ENCODE measurements at places on chromosomes 6 and 20. TPM values are rescaled to one million over a fixed set of nuclear protein-coding genes. Genes with fewer than 3 reads are reported as not detected.

PARD6B gene
- 4.7 TPM for total RNA-seq

RFX6 gene
- total RNA-seq, result not detected

RNF39 gene
- not detected for total RNA-seq

OR2B2 gene
- not detected for total RNA-seq

TRIM40 gene
- not detected for total RNA-seq

IMPG1 gene
- not detected for total RNA-seq

SYTL3 gene
- total RNA-seq, result 11.7 TPM

RAET1E gene
- total RNA-seq, result 0.48 TPM

AP5S1 gene
- 11.0 TPM for total RNA-seq

PDYN gene
- not detected for total RNA-seq

HCRTR2 gene
- total RNA-seq, result not detected

PRR18 gene
- not detected for total RNA-seq

DNA sequence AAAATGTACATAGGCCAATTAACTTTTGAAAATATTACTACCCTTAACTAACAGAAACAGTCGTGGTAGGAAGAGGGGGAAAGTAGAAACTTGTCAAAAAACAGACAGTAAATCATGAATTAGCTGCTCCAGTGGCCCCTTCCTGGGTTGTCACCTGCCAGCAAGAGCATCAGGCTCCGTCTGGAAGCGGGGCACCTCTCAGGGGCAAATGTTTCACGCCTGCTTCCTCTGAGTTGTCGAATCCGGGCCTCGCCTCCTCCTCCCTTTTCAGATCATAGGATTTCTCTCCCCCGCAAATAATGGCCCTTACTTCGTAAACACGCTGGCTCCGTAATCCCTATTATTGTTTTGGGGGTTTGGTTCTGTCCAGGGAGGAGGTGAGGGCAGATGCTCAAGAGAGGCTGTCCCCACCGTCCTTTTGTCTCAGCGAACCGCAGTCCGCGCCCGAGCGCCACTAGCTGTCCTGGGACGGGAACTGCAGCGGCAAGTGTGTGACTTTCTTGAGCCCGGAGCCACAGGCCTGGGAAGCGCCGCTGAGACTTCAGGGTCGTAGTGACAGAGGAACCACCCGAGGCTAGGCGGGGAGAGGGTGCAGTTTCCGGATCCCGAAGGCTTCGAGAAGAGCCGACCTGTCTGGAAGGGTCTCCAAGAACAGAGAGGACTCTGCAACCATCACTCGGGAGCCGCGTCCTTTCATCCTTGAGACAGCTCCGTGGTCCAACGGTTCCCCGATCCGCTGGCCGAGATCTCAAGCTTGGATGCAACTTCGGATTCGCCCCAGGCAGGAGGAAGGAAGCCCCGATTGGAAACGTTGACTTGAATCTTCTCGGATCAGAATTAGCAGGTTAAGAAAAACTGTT is 214.5 kb upstream of the ZNF184 start:
- DNase-seq, result peak; percentile 68

- no peak for DNase-seq
Measured at GRCh38 chr6:2055911-2056310, 189.5 kb downstream of the GMDS start.

GRCh38 chr6:56231827-56232226 is 15.6 kb downstream of the COL21A1 start:
- no peak for DNase-seq

DNA sequence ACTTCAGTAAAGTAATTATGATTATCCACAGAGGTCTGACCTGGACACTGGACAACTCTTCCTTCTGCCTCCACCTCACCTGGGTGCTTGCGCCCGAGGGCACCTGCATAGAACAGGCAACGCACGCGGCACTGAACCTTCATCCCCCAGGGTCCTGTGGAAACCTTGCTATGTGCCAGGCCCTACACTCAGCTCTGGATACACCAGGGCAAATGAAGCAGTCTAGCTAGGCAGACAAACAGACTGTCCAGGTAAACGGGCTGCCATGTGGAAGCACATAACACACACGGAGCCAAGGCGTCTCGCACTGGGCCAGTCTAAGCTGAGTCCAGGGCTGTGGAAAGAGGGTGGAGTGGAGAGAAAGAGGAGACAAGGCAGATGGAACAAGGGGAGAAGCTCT is 109.3 kb upstream of the AFDN start:
- DNase-seq, result no peak

GRCh38 chr6:15358579-15359327 is 112.9 kb downstream of the JARID2 start:
- no peak for DNase-seq

GRCh38 chr20:4632876-4633275 is 88.8 kb upstream of the PRND start:
- no peak for DNase-seq

DNA sequence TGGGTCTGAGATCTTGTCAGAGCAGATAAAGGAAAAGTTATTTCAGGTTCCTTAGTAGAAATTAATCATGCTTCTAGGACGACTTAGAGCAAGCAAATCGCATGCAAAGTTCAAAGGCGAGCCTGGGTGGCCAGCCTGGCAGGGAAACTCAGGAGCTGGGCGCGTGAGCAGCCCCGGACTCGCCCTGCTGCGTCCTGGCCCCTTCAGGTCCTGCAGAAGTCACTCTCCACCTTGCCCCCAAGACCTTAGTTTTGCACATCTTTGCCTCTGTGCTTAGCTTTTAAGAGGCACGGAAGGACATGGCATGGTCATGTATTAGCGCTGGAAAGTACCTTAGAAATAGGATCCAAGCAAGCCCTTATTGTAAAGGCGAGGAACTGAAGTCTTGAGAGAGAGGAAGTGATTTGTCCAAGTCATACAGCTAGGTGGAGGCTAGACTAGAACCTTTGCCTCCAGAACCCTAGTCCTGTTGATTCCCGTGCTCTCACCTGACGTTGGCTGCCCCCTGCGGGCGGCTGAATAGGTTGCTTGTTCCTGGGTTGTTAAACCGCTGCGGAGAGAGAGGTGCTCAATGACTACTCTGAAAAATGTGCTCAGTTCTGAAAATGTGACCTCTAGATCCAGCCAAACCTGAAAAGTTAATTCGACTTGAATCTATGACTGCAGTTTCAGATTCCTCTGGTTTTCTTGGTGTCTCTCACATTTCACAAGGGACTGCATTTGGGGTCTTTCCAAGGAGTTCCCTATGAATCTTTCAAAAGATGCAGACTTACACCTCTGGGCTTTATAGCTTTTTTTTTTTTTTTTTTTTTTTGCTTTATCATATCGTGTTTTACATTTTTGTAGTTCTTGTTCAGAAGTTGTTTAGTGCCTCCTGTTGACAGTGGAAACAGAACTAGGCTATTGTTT is 2.7 kb downstream of the MYB start:
- peak; percentile 57 for DNase-seq

DNA sequence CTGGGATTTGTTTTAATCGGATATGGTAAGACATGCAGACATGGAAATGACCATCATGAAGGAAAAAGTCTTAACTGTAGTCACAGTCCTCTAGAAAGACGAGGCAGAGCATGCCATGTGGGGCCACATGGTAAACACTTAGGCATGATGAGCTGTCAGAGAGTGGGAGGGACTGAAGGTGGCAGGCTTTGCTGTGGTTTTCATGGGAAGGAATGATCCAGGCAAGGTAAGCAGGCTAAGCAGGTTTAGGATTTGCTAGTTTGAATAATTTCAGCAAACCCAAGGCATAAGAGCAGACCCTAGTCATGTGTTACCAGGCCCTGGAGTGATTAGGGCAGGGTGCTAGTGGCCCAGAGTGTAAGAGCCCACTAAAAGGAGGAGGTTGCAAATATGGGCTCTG is 47.2 kb upstream of the STMND1 start:
- DNase-seq, result no peak

DNA sequence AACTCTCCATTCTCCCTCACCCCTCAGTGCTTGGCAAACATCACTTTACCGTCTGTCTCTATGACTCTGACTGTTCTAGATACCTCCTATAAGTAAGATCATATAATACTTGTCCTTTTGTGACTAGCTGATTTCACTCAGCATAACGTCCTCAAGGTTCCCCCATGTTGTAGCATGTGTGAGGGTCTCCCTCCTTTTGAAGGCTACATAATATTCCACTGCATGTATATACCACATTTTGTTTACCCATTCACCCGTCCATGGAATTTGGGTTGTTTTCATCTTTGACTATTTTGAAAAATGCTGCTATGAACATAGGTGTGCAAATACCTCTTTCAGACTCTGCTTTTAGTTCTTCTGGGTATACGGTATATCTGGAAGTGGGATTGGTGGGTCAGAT is 28.3 kb downstream of the CTCFL start:
- no peak for DNase-seq

DNA sequence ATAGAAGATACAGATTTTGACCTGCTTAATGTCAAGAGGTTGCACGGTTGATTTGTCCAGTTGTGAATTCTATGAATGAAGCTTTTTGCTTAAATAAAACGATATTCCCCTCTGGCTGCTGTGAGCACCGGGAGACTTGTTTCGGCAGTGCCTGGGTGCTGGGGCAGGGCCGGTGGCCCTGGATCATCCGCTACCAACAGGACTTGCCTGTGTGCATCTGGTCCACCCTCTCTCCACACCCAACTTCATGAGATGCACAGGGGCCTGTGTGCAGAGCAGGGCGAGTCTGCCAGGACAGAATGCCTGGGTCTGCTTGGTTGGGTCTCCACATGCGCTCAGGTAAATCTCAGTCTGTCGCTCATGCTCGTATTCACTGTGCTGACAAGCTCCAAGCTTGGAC is 65.5 kb downstream of the TSHZ2 start:
- DNase-seq, result no peak

- DNase-seq, result peak; percentile 78
Measured at GRCh38 chr6:36906539-36907325, 21.0 kb downstream of the C6orf89 start.

- peak; percentile 75 for DNase-seq
Measured at GRCh38 chr6:166202321-166202733, 34.7 kb upstream of the TBXT start.

DNA sequence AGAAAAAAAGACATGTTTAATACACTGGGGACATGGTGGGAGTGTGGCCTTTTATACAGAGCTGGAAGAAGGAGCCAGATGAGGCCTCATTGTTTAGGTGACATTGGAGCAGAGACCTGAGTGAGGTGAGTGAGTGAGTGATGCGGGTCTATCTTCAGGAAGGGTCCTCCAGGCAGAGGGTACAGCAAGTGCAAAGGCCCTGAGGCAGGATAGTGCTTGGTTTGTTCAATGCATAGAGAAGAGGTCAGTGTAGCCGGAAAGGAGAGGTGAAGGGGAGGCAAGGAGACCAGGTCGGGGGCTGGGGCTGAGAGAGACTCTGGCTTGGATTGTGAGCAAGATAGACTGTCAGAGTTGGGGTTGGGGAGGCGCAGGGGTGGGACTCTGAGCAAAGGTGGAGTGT is 23.6 kb downstream of the KCNG1 start:
- DNase-seq, result no peak

GRCh38 chr6:35283361-35283760 is 14.3 kb upstream of the DEF6 start:
- DNase-seq, result no peak

- no peak for DNase-seq
Measured at GRCh38 chr6:14501914-14502313, 384.3 kb downstream of the CD83 start.

- no peak for DNase-seq
Measured at GRCh38 chr6:142307963-142308748, 6.3 kb downstream of the ADGRG6 start.

DNA sequence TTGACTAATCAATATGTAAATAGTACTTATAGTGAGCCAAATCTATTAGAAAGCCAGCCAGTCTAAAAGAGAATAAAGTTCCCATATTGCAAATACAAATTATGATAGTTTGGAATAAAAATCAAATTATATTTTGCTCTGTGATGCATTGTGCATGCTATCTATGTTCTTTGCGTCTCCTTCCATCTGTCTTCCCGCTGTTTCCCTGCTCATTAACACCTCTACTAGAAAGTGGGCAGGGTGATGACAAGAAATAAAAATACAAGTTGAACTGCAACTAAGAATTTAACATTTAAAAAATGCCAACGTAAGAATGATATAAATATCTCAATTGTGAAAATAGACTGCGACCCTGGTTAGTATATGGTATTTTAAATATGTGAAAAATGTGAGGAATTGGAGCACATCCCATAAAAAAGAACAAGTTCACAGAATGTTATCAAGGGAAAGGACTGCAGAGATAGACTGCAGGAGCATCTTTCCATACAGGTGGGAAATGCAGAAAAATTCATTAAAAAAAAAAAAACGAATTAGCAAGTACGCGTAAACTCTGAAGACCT is 157.6 kb upstream of the PDE7B start:
- DNase-seq, result no peak

DNA sequence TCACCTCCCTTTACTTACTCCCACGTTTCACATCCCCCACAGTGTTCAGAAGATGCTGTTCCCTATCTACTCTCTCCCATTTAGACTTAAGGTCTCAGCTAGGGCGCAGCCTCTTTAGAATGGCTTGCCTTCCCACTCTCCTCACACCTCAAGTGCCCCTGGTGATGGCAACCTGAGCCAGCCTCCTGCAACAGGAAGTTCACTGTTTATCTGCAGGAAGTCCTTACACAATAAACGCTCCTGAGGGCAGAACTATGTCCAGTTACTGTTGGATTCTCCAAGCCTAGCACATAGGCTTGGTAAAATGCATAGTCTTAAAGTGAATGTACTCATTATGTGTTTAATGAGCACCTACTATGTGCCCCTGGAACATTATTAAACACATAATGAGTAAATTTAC is 21.9 kb upstream of the RAB22A start:
- no peak for DNase-seq

- DNase-seq, result no peak
Measured at GRCh38 chr6:22926790-22927354, 357.5 kb downstream of the HDGFL1 start.

GRCh38 chr6:35484921-35485392 is 11.9 kb downstream of the TEAD3 start:
- peak; percentile 29 for DNase-seq

- DNase-seq, result peak; percentile 50
Measured at GRCh38 chr6:41527721-41528408, 18.3 kb upstream of the FOXP4 start.

DNA sequence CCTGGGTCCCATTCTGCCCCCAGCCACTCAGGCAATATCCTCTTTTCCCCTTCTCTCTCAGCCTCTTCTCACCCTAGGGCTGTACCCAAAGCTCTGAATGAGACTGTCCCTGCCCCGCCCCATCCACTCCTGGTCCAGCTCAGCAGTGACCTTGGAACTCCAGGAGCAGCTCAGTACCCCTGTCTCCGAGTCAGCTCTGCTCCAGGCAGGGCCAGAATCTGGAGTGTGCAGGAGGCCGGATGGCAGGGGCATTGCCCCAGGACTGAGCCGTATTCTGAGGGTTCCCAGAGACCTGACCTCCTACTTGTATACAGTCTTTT is 2.0 kb upstream of the RAET1G start:
- DNase-seq, result no peak

- DNase-seq, result no peak
Measured at GRCh38 chr20:33570743-33571142, 80.8 kb downstream of the CBFA2T2 start.

- DNase-seq, result no peak
Measured at GRCh38 chr6:48986845-48987244, 476.2 kb downstream of the MMUT start.

GRCh38 chr6:46749731-46750130 is 3.0 kb downstream of the ANKRD66 start:
- DNase-seq, result no peak

GRCh38 chr6:39072830-39073229 is 24.2 kb downstream of the GLP1R start:
- DNase-seq, result no peak

Measured in Right ventricle myocardium superior (tissue), 1 donor.